ENCODE measurements at places on chromosomes 2 and 18.

GRCh38 chr2:174038462-174038861 lies 73.3 kb upstream of the SP3 start:
- DNase-seq, result no peak

DNA sequence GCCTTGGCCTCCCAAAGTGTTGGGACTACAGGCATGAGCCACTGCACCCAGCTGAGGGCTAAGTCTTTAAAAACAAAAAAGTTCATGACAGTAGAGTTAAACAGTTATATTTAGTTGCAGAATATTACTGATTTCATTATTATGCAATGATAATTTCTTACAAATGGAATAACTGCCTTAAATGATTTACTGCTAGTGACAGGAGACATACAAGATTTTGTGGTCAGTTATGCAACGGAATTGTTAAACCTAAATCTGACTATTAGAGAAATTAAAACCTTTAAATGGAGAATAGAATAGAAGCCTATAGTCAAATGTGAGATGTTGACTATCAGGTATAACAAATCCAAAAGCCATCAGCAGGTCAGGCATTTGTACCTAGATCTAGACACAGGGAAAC lies 10.3 kb upstream of the DNAJC10 start:
- no peak for DNase-seq

GRCh38 chr18:48700446-48700845 lies 161.6 kb downstream of the CTIF start:
- no peak for DNase-seq

- no peak for DNase-seq
These were observed 57.3 kb downstream of the TNS1 start for GRCh38 chr2:217945530-217945929.

DNA sequence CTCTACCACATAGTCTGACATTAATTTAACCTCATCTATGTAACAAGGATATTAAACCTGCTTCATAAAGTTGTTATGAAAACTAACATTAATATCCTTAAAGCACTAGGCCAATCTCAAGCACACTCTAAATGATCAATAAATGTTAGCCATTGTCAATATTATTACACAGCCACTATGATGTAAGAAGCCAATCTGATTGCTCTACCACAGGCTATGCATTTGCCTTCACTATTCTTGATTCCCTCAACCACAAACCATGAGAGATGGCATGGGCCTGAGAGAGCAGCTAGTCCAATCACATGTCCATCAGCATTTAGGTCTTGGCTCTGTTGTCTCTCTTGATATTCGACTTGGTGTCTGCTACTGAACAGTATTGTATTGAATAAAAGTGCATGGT lies 4.2 kb downstream of the SLC25A12 start:
- no peak for DNase-seq

GRCh38 chr18:62044490-62045000 lies 142.3 kb downstream of the PIGN start:
- DNase-seq, result no peak

DNA sequence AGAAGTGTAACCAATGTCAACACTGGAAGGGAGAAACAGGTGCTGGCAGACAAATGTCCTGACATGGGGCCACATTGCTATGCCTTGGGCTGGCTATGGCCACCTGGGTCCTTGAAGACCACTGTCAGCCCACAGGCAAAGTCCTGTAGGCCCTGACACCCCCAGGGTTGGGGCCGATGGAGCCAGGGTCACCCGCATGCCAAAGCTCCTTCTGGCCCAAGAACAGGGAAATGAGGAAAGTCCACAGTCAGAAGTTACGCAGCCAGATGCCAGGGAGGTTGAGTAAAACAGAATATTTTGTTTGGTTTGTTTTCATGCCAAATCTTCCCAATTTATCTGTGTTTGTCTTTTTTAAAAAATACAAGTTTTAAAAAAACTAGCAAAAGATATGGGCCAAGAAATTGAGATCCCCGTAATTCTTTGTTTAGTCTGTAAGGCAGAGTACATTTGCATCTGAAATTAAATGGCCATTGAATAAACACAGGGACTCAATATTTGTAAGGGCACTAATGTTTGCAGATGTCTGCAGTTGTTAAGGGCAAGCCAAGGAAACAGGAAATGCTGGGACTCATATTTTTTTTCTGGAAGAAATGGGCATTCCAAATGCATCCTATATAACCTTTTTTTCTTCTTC lies 186.4 kb downstream of the FAM210A start:
- DNase-seq, result no peak

DNA sequence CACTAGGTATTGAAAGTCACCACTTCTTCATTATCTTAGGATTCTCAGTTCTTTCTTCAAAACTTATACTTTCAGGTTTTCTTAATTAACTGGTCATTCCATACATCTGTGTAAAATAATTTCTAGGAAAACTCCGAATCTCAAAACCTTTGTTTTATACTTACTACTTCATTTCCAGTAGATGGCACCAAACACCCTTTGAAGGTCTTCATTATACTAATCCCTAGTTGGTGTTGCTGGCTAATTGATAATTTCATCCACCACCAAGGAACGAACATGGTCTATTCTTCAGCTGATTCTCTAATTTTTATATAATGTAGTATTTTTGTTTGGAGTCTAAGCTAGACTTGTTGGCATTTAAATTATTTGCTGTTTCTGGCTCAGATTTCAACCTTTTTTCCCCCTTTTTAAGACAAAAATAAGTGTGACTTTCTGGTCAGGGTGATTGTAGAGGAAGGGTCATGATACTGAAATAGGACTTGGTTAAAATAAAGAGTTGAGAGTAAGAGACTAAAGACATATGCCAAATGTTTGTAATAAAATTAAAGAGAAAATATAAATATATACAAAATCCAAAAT lies 2.8 kb upstream of the MXD1 start:
- DNase-seq, result no peak

- DNase-seq, result no peak
These were observed 105.2 kb downstream of the LYPD6B start for GRCh38 chr2:149143734-149144133.

- DNase-seq, result no peak
These were observed 166.3 kb upstream of the SKOR2 start for GRCh38 chr18:47417807-47418206.

GRCh38 chr18:58882686-58883085 lies 18.0 kb downstream of the ZNF532 start:
- DNase-seq, result no peak

GRCh38 chr2:137800386-137800785 lies 163.9 kb upstream of the HNMT start:
- DNase-seq, result no peak

DNA sequence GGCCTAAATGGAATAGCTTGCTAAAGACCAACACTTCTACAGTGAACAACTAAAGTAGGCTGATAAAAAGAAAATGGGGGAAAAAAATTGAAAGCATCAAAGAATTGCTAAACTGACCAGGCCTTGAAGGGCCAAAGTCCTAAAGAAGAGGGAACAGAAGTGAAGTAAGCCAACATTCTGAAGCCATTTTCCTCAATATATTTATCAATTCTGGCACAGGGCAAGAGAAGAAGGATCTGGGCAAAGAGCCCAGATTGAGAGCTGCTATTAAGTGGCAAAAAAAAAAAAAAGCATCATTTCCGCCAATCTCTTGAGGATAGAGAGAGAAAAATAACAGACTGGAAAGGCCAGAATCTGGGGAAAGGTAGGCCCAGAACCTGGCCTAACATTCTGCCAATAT lies 25.7 kb downstream of the FANCL start:
- no peak for DNase-seq

- DNase-seq, result no peak
These were observed 167.7 kb downstream of the PLCL1 start for GRCh38 chr2:197972061-197972460.

DNA sequence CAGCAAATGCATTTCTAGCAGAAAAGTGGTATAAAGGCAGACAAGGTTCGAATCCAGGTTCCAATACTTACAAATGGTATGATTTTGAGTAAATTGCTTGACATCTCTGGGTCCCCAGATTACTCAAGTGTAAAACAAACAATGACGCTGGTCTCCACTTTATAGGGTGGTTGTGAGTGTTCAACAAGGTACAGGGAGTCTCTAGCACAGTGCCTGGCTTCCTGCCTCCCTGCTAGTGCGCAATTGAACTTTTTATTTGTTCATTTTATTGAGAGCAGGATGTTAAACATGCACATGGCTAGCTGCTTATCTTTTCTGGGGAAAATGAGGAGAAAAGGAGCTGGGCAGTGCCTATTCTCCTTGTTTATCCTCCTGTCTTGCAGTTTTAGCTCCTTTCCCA lies 74.9 kb upstream of the MYL1 start:
- DNase-seq, result no peak

GRCh38 chr2:191618786-191619185 lies 59.1 kb upstream of the NABP1 start:
- no peak for DNase-seq

GRCh38 chr2:37634914-37635503 lies 36.4 kb downstream of the CDC42EP3 start:
- DNase-seq, result no peak

GRCh38 chr18:44828080-44828479 lies 147.4 kb downstream of the SETBP1 start:
- no peak for DNase-seq

- no peak for DNase-seq
These were observed 28.4 kb downstream of the TMEM177 start for GRCh38 chr2:119707117-119708087.

DNA sequence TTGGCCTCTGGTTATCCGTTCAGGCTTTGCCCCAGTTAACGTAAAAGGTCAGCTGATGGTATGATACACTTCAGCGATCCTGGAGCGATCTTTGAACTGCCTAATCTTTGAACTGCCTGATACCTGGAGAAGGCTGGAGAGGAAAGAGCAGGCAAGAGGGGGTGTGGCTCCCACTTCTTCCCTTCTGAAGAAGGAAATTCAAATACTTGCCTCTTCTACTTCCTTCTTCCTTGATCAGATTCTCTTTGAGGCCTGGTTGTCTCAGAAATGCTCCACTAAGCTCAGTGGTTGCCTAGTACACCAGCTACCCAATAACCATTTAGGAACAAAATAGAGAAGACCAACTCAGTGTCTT lies 619 bp downstream of the GALM start:
- no peak for DNase-seq

- DNase-seq, result no peak
These were observed 1.8 kb downstream of the PPP1R7 start for GRCh38 chr2:241151934-241152660.

GRCh38 chr2:18426174-18426573 lies 134.3 kb downstream of the RDH14 start:
- DNase-seq, result no peak

DNA sequence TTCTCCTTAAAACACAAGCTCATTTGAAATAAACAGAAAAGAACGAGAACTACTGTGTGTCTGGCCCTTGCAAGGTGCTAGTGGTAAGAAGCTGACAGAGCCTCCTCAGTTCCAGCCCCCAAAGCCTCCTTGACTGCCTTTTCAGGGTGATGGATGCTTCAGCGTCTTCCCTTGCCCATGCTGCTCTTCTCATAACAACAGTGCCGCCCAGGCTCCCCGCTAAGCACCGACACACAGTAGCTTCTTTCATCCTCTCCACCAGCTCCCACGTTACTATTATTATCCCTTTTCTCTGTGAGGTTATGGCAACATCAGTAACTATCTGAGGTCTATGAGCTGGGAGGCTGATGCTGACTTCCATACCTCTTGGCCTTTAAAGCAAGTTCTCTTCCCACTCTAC lies 418.6 kb downstream of the TSN start:
- no peak for DNase-seq

DNA sequence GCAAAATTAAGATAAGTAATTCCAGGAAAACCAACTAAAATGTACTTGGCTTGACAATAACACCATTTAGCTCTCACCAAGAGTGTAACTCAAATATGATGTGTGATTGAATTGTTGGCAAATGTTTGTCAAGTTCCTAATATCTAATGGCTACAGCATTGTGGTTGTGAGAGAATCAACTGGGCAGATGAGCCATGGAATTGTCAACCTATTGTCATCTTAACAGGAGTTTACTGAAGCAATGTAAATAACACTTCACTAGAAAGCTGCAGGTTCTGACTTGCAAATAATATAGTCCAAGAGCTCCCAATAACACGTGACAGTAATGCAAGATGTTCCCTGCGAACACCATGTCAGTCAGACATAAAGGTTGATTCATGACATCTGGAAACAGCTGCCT lies 495.2 kb upstream of the MEIS1 start:
- no peak for DNase-seq

- no peak for DNase-seq
These were observed 113.6 kb downstream of the BABAM2 start for GRCh38 chr2:28004086-28004485.

- no peak for DNase-seq
These were observed 562.2 kb downstream of the DCC start for GRCh38 chr18:52902188-52902587.

DNA sequence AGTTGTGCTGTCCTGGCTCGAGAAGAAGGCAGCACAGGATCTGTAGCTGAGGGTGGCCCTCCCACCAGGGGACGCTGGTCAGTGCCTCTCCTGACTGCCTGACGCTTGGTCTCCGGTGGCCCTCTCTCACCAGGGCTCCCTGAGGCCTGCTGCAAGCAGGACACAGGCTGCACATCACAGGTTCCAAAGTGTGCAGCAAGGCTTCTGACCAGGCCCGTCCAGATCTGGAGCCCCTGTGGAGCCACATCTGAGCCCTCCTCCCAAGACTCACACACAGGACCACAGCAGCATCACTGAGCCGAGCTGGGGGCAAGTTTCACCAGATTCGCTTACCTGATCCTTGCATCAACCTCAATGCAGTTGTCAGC lies 12.1 kb downstream of the AMER3 start:
- no peak for DNase-seq

DNA sequence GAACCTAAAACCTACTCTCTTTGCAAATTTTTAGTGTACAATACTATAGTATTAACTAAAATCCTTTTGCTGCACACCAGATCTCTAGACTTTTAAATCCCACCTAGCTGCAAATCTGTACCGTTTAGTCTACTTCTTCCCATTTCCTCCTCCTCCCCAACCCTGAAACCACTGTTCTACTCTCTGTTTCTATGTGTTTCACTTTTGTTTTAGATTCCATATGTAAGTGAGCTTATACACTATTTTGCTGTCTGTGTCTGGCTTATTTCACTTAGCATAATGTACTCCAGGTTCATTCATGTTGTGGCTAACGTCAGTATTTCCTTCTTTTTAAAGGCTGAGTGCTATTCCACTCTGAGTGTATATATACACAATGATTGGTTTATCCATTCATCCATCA lies 18.4 kb upstream of the DSC2 start:
- DNase-seq, result no peak

DNA sequence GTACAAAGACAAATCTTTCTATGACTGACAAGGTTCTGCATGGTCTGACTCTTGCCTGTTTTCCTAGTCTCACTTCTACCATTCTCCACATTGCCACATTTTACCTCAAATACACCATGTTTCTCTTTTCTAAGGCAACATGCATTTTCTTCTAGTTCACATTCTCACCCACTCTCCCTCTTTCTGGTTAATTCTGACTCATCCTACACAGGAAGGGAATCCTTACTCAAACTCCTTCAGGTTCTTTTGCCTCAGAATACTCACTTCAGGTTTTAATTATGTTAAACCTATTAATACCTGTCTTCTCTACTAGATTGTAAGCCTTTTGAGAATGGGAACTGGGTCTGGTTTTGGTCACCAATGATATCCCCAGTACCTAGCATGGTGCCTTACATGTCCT lies 47.2 kb downstream of the MAP2 start:
- no peak for DNase-seq
